ENCODE measurements at places on chromosomes 6 and 20.

DNA sequence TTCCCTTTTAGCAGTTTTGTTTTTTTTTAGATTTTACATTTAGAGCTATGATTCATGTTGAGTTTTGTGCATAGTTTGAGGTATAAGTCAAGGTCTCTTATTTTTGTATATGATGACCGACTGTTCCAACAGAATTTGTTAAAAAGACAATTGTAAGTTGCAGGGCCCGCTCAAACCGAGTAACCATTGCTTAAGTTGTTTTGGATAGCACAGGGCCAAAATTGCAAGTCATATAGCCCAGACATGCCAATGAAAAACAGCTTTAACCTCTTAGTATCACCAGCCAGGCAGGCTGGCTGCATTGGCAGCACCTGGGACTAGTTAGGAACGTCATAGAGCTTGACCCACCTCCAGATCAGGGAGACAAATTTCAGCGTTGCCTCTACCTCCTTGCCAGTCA lies 47.3 kb downstream of the PFDN4 start:
- DNase-seq = peak; percentile 90

DNA sequence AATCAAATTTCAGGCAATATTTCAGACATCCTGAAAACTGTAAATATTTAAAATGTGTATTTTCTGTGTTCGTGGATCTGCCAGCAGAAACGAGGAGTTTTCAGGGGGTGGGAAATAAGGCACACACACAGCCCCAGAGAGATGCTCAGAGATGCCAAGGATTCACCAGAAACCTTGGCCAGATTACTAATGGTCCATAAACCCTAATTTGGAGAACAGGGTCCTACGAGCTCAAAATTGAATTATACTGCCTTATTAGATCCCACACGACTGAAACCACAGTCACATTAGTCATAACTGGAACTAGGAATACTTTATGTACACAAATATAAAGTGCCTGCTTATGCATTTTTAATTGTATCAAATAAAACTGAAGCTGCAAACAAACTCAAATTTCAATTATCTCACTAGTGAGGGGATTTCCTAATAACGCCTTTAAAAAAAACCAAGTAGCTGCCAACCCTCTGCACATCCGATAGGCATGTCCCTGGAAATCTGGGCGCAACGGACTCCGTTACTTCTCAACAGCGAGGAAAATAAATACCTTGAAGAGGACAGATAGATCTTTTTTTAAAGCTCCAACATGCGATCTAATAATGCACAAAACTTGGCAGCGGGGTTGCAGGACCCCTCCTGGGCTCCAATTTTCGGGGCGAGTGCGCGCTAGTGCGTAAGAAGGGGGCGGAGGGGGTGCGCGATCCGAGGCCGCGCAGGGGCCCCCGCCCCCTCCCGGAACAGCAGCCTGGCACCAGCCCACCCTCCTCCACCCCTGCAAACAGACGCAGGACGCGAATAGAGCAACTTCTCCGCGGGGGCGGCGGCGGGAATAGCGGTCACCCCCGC lies 897 bp downstream of the CHD6 start:
- DNase-seq = peak; percentile 29

DNA sequence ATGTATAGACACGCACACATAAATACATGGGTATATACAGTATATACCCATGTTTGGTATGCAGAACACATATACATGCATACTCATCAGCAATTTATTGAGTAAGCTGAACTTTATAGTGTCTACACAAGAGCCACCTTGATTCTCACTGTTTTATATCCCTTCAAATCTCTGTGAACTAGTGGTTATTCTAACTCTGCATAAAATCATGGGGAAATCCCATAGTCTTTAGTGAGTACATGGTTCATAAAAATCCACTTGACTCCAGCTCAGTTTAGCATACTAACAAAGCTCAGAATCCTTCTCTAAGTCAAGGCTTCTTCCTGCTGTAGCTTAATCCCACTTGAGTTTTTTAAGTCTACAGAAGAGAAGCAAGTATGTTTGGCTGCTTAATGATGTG lies 104.1 kb downstream of the THEMIS start:
- DNase-seq = no peak

DNA sequence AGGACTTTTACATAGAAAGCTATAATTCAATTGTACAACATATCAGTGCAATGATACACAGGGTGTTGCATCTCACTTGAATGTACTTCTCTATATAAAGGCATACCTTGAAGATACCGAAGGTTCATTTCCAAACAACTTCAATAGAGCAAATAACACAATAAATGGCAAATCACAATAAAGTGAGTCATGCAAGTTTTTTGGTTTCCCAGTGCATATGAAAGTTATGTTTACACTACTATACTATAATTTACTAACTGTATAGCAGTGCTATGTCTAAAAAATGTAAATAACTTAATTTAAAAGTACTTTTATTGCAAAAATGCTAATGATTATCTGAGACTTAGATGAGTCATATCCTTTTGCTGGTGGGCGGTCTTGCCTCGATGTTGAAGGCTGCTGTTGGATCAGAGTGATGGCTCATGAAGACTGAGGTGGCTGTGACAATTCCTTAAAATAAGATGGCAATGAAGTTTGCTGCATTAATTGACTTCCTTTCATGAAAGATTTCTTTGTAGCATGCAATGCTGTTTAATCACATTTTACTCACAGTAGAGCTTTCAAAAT lies 188.8 kb downstream of the TASP1 start:
- no peak for DNase-seq

DNA sequence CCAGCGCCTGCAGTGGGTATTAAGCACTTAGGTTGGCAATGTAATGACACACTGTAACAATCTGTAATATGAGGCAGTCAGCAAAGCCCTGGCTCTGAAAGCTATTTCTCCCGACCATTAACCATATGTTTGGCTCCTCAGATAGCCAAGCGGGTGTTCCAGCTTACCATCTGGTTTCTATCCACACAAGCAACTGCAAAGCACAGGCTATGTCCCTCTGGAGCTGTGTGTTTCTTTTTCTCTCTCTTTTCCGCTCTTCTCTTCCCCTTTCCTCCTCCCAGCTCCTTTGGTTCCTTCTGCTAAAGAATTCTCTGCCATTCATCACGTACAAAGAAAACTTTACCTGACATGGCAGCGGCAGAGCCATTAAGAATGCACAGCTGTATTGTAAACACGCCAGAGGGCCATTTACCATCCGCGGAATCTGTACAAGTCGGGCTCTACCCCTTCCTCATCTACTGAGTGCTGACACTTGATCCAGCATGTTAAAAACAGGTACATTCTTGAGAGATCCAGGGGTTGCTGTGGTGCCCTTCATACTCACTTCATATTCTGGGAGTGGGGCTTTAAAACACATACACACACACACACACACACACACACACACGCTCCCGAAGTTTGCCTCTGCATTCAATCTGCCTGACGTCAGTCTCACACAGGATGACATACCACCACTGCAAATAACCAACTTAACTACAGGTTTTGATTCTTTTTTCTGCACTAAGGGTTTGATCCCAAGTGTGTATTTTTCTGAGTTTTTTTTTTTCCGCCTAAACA lies 77.2 kb downstream of the BACH2 start:
- DNase-seq = peak; percentile 82

GRCh38 chr6:44096612-44097011 lies 30.6 kb downstream of the MRPL14 start:
- peak; percentile 63 for DNase-seq

GRCh38 chr20:58524814-58525213 lies 9.6 kb upstream of the APCDD1L start:
- DNase-seq = peak; percentile 57

DNA sequence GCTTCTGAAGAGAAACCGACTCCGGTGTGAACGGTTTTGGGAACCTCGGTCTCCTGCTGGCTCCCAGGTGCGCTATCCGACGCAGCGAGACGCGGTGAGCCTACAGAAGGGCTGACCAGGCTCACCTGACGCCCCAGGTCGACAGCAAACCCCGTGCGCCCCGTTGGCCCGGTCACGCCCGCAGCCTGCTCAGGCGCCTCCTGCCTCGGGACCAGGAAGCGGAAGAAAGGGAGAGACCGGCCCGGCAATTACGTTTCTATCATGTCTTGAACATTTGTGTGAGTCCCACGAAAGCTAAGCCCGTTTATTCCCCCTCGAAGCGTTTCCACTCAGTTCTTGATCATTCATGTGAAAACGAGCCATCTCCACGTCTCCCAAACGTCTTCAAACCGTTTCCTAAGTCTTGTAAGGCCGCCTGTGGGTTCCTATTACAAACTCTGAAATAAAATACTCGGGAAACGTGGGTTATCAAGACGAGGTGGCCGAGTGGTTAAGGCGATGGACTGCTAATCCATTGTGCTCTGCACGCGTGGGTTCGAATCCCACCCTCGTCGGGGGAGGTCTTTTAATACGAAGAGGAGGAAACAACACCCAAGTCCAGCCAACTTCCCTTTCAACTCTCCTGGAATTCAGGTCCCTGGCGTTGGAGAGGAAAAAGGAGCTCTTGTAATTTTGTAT lies 150.5 kb upstream of the PRSS16 start:
- DNase-seq = peak; percentile 72

DNA sequence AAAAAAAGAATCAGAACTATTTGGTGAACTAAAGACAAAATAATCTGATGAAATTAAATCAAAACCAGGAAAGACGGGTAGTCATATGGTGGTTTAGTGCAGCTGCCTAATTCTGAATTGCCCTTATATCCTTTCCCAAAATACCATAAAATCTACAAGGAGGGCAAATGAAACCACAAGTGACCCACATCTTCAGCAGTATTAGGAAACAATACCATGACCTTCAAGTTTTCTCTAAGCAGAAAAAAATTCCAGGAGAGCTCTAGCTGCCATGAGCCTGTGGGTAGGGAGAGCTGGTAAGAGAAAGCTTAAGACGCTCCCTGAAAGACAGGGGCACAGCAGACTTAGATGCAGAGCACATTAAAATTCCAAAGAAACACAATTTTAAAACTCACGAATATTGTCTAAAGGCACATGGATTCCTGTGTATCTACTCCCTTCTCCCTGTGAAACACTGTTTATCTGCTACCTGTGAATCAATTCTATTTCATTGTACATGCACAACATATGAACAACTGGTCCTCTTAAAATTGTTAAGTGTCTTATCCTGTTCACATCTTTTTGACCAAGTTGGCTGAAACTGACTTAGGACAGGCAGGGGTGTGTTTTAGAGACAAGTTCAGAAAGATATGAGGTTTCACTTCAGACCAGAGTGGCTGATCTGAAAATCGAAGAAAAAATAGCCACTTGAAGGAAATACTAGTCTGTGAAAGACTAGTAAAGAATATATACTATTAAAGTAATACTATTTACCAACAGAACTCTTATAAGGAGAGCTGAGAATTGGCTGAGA lies 153.6 kb upstream of the SHLD1 start:
- DNase-seq = no peak

GRCh38 chr6:15761045-15761502 lies 98.2 kb upstream of the DTNBP1 start:
- DNase-seq = no peak

- DNase-seq = peak; percentile 82
Measured at GRCh38 chr6:44002593-44003344, 124.5 kb downstream of the MRPL14 start.

DNA sequence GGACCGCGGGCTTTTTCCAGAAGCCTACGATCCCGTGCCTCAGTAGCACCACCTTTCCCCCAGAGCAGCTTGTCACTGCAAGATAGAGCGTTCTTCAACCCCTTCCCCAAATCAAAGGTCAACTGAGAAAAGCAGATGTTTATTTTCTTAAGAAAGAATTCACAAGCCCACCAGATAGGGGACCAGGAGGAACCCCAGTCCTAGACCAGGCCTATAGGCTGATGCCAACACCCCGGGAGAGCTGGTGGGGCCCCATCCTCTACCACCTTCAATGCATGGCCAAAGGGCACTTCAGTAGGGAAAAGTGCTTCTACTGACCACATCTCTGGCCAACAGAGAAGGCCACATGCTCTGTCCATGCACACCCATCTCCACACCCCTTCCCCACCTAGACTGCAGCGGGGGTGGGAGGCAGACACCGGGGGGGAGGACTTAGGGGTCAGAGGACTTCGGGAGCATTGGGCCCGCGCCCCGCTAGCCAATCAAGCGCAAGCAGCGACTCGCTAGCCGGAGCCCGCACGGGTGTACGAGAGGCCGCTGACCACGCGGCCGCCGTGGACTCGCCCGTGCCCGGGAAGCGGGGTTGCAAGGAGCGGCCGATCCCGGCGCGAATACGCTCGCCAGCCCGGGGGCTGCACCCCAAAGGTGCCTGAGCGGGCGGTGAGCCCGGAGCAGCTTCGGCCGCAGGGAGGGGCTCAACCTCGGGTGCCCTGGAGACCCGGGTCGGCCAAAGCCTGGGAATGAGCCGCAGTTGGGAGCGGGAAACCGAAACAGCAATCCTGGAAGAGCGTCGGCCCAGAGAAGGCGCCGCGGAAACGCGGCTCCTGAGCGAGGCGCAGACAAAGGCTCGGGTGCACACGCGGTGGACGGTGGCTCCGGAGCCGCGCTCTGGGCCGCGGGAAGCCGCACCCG lies 2.8 kb downstream of the PDE10A start:
- no peak for DNase-seq

- DNase-seq = no peak
Measured at GRCh38 chr6:162068340-162068739, 659.2 kb downstream of the PRKN start.

- DNase-seq = no peak
Measured at GRCh38 chr20:17808782-17809181, 109.0 kb downstream of the BANF2 start.

DNA sequence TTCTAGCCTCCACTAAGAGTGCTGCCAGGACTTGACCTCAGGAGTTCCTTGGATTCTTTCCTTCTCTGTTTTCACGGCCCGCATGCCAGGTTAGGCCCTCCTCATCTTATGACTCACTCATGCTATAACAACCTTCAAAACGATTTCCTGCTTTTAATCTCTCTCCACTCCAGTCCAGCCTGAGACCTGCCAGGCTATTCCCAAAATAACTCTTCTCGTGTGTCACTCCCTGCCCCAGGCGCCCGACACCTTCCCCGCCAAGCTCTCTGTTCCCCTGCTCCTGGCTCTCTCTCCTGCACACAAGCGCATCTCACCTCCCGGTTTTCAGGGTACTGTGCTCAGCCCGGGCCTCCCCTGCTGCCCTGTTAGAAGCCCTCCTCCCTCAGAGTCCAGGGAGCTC lies 64.1 kb upstream of the RPS6KA2 start:
- peak; percentile 66 for DNase-seq

DNA sequence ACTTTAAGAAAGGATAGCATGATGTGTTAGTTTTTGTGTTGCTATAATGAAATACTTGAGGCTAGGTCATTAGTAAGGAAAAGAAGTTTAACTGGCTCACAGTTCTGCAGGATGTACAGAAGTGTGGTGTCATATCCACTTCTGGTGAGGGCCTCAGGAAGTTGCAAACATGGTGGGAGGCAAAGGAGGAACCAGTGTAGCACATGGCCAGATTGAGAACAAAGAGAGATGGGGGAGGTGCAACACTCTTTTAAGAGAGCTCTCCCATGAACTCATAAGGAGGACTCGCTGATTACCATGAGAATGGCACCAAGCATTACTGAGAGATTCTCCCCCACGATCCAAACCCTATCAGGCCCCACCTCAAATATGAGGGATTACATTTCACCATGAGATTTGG lies 265.4 kb downstream of the RIMS1 start:
- DNase-seq = no peak
